ENCODE measurements at places on chromosomes 4 and X. TPM values are rescaled to one million over a fixed set of nuclear protein-coding genes. Genes with fewer than 3 reads are reported as not detected.
A peak's percentile ranks its signal among the peaks of the same experiment; 100 is the strongest.

GRCh38 chrX:10755439-10756334, 135.3 kb upstream of the MID1 start:
- no peak for DNase-seq

The ZNF81 gene
- 4.7 TPM for total RNA-seq

- no peak for DNase-seq
Observed at GRCh38 chr4:14855719-14856061, 146.6 kb upstream of the CPEB2 start.

The ASB9 gene
- total RNA-seq = 0.55 TPM

GRCh38 chr4:61520166-61520565, 320.0 kb downstream of the ADGRL3 start:
- DNase-seq = no peak

GRCh38 chrX:4935846-4936245, 1222.4 kb upstream of the PRKX start:
- no peak for DNase-seq

DNA sequence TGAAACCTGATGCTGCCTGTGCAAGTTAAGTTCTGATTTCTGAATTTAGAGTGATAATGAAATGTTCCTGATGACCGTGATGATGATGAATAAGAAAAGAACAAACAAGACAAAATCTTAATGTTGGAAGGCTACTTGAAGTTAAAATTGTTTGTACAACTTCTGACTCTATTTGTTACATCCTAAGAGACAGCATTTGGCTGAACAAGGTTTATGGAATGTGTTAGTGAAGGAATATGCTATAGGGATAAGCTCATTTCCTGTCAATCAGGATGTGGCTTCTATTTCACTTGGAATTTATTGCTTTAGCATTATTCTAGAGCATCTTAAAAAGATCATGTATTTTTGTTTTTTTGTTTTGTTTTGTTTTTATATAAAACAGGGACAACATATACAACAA, 267.5 kb downstream of the FAT4 start:
- DNase-seq = no peak

GRCh38 chr4:182549356-182549755, 306.2 kb downstream of the TENM3 start:
- DNase-seq = no peak

- no peak for DNase-seq
Observed at GRCh38 chr4:177266506-177266905, 43.2 kb upstream of the NEIL3 start.

The TMEM156 gene
- total RNA-seq = not detected

DNA sequence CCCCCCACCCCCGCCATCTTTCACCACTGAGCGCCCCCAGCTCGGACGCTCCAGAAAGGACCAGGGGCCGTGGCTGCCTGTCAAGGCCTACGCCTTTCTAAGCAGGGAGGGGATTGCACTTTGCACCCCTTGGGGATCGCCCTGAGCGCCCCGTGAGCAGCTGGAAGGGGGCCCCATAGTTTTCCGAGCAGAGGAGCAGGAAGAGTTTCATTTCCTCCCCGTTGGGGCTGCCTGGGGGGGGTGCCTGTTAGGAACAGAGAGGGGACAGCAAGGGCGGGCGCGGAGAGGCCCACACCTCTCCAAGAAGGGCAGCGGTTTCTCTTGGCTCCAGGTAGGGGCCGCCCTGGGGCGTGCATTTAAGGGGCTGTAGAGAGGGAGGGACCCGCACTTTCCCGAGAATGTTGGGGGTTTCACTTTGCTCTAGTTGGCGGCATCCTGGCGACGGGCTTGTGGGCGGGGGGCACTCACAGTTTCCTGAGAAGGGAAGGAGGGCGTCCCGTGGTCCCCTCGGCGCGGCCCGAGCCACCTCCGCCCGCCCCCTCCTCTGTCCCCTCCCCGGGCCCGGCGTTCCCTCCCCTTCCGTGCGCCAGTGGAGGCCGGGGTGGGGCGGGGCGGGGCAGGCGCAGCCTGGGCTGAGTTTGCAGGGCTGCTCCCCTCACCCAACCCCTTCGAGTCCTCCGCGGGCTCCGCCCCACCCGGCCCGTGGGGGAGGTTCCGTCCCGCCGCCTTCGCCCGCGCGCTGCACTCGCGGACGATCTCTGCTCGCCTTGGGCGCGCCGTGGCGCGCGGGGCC, 82.3 kb upstream of the CD99 start:
- peak; percentile 93 for DNase-seq

The MTTP gene
- 2.0 TPM for total RNA-seq

DNA sequence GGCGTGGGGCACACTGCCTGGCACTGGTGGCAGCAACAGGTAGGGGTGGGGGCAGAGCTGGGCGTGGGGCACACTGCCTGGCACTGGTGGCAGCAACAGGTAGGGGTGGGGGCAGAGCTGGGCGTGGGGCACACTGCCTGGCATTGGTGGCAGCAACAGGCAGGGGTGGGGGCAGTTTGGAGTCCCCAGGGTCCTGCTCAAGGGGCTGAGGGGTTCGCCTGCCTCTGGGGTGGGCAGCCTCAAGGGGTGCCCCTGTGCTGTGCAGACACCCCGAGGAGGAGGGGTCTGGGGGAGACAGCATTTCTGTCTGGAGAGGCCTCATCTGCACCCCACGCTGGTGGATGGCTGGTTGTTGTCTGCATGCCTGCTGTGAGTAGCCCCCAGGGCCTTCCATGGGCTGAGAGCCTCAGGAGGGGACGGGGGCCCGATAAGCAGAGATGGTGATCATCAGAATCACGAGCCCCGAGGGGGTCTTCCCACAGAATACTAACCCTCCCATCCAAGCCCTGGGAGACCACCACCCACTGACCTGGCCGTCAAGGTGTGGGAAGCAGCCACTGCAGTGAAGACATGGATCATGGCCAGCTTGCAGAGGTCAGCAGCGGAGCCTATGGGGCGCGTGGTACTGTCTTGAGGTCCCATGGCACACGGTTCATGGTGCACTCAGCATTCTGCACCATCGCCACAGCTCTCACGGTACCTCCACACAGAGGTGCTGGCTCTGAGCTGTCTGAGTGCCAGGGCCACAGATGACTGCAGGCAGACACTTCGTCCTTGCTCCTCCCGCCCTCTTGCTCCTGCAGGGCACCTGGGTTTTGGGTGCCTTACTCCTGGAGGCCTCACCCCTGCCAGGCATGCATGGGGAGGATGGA, 21.5 kb downstream of the NAT8L start:
- no peak for DNase-seq

The ZAR1 gene
- total RNA-seq = not detected

The MYOZ2 gene
- total RNA-seq = 792 TPM

The NPY1R gene
- total RNA-seq = 0.69 TPM

DNA sequence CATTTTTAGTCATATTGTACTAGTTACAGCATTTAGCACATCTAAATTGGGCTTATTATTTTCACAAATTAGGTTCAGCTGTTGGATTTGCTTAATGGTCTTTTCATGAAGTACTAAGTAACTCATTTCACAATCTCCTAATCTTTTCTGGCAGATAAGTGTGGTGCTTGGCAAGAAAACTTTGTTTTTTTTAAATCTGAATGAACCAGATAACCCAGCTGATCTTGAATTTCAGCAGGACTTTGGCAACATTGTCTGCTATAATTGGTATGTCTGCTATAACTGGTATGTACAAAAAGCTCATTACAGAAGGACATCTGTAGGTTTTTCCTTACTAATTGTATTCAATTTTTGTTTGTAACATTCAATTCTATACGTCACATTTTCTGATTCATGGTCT, 22.7 kb downstream of the WDR19 start:
- no peak for DNase-seq

DNA sequence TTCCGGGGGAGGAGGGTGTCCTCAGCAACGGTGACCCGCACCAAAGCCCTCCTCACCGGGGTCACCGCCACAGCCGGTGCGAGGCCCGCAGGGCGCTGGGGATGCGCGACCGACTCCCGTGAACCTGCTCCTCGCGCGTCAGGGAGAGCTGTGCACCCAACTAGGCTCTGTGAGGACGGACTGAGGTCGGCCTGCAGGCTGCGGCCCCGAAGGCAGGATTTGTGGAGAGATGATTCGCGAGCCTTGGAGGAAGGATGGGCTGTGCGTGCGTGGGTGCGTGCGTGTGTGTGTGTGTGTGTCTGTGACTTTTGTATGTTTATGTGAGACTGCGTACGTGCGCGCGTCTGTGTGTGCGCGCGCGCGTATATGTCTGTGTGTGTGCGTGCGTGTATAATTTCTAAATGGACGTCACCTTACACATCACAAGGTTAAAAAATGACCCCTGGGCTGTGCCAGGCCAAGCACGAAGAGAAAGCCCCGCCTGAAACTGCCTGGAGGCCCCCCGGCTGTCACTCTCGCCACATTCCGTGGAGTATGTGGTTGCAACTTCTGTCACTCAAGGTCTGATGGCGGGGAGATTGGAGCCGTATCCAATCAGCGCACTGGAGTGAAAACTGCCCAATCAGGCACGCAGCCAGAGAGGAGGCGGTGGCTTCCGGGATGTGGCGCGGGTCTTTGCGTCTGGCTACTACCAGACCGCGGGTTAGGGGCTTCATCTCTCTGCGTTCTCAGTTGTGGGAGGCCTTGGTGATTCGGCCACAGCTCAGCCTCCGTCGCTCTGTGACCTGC, at the start of gene ZNF141:
ZNF141 (plus strand) TSS at position 672 of the 789 bp plus-strand sequence. CDS start 170 bp downstream, outside the sequence.
- DNase-seq = peak; percentile 95

DNA sequence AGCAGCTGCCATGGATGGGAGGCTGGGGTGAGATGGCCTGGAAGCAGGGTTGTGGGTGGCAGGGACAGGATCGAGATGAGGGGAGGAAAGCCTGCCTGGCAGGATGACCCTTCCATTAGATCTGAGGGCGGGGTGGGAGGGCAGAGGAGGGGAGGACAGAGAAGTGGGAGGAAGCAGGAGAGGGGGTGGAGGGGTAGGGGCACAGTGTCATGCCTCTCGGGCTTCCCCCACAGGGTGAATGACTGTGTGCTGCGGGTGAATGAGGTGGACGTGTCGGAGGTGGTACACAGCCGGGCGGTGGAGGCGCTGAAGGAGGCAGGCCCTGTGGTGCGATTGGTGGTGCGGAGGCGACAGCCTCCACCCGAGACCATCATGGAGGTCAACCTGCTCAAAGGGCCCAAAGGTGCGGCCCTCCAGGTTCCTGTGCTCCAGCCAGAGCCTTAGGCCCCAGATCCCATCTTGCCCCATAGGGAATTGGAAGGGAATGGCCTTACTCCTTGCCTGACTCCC, 4.9 kb downstream of the DLG3 start:
- no peak for DNase-seq

The ITIH6 gene
- total RNA-seq = not detected

The CT45A2 gene
- total RNA-seq = not detected

DNA sequence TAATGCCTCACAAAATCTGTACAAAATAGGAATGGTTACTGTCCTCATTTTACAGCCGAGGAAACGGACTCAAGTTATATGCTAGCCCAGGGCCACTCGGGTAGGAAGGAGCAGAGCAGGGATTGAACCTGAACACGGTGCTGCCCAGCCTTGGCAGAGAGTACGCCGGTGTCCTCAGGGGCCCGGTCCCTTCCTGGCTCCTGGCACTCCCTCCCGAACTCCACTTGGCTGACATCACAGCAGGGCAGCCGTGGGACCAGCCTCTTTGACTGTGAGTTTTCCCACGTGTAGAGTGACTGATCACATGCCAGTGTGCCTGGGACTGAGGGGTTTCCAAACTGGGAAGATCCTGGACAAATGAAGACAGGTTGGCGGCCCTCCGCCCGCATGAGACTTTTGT, 23.7 kb downstream of the MAN2B2 start:
- no peak for DNase-seq

Data from left ventricle myocardium superior (tissue), 1 donor.